NCI-H2081 treated with DMSO at 0.1 percent for 48 hours (cell line): ENCODE measurements at places on chromosomes 6 and 20.
A peak's percentile ranks its signal among the peaks of the same experiment; 100 is the strongest.

DNA sequence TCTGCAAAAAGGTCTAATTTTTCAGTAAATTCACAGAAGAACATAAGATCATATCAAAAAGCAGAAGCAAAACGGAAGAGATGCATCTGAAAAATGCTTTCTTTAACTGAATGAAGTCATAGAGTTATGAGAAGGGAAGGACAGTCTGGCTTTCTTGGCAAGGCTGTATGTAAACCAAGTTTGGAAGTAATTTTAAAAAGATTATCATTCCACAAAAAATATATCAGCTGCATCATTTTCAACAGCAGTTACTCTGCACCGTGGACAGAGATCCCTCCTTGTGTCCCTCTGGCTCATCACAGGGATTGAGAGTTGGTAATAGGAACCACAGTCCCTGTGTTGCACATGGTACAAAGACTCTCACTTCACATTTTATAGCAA is 258.5 kb downstream of the HIVEP2 start:
- DNase-seq, result no peak

DNA sequence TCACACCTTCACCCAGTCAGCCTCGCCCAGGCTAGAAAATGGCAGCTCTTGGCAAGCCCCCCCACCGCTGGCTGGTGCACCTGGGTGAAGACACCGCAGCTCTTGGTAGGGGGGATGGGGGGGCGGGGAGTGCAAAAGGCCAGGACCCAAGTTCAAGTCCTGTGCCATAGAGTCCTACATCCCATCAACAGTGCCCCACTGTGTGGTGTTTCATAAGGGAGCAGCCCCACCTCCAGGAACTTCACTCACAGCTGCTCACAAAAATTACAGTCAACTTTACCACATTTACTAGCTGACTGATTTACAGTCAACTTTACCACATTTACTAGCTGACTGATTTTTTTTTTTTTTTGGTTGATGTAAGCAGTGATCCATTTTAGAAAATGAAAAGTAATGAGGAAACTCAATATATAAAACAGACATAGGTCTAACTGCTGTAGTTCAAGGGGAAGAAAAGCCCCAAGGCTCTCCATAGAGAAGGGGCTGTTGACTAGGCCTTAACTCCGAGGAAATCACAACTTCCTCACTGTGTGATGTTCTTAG is 208.9 kb upstream of the SNX9 start:
- DNase-seq, result no peak

DNA sequence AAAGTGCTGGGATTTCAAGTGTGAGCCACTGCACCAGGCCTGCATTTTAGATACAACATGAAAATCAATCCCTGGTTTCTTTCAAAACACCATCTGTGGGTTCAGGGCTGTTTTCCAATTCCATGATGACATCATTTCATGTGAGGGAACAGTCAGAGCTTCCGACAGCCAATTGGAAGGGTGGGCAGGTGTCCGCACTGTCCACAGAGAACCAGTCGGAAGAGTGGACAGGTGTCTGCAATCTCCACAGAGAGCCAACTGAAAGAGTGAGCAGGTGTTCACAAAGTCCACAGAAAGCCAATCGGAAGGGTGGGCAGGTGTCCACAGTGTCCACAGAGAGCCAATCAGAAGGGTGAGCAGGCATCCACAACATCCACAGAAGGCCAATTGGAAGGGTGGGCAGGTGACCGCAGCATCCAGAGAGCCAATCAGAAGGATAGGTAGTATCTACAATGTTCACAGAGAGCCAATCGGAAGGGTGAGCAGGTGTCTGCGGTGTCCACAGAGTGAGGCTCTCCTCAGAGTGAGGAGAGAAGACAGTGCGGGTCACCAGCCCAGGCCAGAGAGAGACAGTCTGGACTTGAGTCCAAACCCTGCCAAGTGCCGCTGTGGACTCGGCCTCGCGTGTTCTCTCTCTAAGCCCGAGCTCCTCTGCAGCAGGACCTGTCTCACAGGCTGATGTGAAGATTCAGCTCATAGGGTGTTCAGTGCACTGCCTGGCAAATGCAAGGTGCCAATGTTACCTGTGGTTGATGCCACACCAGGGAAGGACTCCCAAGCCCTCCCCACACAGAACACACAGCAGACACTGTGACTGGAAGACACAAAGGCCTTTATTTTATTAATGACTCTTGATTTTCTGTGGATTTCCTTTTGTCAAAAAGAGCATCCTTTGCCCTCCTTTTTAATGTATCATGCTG is 57.3 kb downstream of the DLL1 start:
- no peak for DNase-seq

DNA sequence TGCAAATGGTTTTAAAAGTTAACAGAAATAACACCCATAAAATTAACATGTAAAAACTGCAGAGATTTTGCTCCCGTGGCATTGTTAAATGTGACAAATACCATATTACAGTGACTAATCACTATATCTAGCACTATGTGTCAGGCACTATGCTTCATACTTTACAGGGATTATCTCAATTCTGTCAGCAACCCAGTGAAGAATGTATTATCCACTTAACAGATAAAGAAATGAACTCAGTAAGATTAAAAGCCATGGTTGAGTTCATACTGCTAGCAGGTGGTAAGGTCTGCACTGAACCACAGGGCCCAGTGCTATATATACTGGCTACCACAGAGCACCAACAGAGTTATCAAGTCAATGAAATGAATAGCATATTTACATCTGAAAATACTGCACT is 65.4 kb downstream of the RWDD2A start:
- DNase-seq, result no peak

DNA sequence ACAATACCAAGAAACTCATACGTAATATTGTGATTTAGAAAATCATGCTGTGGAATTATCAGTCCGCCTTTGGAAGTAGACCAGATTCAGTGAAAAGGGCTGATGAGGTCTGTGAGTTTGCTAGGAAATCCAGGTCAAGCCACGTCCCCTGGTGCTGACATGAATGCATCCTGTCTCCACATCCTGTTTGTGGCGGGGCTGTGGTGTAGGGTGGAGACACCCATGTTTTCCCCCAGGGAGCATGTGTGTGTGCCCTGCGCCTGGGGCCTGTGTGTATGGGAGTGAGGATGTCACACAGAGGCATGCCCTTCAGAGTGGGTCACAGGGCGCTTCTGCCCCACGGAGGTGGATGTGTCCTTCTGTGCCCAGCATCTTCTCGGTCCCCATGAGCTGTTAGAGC is 109.1 kb downstream of the SASH1 start:
- no peak for DNase-seq

DNA sequence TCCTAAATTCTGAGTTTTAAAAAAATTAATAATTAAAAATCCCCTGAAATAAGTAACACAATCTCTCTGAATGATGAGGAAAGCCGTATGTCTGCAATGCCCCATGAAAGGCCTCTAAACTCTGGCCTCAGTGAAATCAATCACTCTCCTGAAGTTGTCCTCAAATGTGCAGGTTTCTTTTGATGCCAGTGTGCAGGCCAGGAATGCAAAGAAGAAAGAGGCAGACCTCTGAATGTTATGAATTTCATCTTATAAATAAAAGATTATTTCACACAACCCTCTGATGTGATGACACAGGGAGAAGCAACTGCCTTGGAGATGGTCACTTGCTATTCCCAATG is 121.8 kb downstream of the TBXT start:
- DNase-seq, result no peak

- DNase-seq, result no peak
Measured at GRCh38 chr20:56414842-56415765, 3.0 kb downstream of the CASS4 start.

- no peak for DNase-seq
Measured at GRCh38 chr20:24995741-24996448, 3.3 kb upstream of the APMAP start.

DNA sequence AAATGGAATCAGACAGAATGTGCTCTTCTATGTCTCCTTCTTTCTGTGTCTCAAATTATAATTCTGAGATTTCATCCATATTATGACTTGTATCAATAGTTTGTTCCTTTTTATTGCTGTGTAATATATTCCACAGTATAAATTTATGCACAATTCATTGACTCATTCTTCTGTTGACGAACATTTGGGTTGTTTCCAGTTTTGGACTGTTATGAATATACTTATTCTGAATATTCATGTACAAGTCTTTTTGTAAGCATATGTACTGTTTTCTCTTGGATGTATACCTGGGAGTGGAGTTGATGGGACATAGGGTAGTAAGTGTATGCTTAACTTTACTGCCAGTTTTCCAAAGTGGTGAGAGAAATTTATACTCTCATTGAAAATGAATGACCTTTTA is 28.1 kb upstream of the TRAF3IP2 start:
- DNase-seq, result no peak

- DNase-seq, result peak; percentile 2
Measured at GRCh38 chr6:73610444-73611275, 43.1 kb downstream of the SLC17A5 start.

GRCh38 chr6:167856999-167857660 is 30.4 kb downstream of the AFDN start:
- no peak for DNase-seq

DNA sequence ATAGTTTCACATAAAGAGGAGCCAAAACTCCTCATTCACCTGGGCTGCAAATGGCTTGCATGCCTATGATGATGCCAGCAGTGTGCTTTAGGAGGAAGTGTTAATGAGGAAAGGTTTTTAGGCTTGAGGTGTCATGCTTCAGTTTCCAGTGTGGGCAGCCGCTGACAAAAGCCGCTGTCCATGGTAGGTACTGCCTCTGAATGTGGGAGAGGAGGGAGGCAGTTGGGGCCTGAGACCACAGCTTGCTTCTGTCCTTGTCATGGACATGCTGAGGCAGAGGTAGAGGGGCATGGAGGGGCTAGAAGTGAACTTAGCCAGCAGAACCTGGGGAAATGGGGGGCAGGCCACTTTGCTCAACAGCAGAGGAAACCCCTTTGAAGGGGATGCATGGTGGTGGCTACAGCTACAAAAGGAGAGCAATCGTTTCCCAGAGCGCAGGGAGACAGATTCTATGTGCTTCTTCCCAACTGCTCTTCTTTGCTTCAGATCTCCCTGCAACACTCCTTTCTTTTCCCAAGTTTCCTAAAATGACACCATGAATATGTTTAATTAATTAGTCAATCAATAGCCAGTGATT is 372.1 kb upstream of the CNR1 start:
- DNase-seq, result no peak

GRCh38 chr6:166655713-166656229 is 28.7 kb upstream of the RPS6KA2 start:
- DNase-seq, result no peak

DNA sequence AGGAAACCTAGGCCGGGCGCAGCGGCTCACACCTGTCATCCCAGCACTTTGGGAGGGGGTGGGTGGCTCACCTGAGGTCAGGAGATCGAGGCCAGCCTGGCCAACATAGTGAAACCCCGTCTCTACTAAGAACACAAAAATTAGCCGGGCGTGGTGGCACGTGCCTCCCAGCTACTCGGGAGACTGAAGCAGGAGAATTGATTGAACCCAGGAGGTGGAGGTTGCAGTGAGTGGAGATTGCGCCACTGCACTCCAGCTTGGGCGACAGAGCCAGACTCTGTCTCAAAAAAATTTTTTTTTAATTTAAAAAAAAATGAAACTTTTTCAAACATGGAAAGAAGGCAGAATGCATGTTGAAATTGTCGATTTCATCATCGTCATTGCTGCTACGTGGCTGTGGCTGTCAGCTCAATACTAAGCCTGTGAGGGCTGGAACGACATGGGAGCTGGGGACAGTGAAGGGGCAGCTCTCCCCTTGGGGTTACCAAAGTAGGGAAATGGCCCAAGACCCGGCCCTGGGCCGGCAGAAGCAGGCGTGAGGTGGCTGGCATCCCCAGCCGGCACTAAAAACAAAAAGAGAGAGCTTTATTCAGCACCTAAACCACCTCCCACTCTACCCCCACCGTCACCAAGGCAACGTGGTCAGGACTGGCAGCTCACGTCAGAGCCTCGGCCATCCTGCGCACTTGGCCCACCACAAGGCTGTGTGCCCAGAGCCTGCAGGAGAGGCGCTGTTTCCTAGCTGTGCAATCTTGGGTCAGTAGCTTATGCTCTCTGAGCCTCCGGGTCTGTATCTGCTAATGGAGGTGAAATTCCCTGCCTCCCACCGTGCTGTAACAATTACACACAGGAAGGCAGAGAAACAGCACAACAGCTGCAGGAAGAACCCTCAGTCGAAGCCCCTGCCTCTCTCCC is 30.8 kb downstream of the AGPAT4 start:
- no peak for DNase-seq

DNA sequence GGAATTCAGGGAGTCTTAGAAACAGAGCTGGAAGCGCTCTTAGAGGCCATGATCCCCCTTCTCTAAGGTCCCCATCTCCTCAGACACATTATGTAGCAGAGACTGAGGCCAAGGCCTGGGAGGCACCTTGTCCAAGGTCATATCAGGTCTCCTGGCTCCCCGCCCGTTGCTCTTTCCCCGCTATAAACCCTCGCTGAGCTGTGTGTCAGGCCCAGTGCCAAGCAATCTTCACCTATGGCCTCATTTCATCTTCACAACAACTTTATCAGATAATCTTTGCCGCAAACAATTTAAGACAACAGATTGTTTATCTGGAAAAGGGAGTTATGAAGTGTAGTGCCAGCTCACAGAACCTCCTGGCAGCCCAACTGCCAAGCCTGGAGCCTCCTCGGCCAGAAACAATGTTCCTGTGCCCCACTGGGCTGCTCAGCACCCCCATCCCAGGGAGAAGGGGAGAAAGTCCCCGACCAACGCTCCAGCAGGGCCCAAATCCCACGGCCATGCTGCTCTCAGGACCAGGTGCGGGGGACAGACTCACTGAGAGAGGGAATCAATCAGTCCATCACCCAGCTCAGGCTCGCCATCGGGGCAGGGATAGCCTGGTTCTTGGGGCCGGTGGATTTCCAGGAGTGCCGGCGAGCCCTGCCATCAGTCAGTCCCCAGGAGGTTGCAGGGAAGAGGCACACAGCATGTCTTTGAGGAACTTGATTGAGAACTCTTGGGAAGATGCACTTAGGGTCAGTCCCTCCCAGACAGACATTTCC is 16.9 kb upstream of the FANCE start:
- no peak for DNase-seq

DNA sequence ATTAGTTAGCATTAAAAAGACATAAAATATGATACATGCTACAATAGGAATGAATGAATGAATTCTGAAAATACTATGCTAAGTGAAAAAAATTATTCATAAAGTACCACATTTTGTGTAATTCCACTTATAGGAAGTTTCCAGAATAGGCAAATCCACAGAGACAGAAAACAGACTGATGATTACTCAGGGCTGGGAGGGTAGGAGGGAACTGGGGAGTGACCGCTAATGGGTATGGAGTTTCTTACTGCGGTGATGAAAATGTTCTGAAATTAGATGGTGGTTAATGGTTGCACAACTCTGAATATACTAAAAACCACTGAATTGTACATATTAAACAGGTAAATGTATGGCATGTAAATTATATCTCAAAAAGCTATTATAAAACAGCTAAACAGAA is 22.6 kb downstream of the FERMT1 start:
- DNase-seq, result no peak

DNA sequence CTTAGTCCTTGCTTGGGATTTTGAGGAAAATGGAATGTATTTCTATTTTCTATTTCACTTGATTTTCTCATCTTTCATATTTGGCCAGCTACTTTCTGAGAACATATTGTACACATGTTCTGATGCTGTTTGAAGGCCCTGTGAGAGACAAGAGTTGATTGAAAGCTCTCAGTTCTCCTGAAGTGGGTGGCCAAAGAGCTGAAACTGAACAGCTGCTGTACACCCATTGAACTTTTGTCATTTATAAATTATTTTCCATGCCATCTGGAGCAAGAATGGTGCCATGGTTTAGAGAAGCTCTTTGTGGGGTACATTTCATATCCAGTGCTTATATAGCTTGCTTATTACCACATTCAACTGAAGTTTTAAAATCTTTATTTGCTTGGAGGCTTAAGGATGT is 298.3 kb downstream of the PRL start:
- DNase-seq, result no peak
